GM23248 (cell line): ENCODE measurements at places on chromosomes 1 and 21. TPM values are rescaled to one million over a fixed set of nuclear protein-coding genes. Genes with fewer than 3 reads are reported as not detected.

DNA sequence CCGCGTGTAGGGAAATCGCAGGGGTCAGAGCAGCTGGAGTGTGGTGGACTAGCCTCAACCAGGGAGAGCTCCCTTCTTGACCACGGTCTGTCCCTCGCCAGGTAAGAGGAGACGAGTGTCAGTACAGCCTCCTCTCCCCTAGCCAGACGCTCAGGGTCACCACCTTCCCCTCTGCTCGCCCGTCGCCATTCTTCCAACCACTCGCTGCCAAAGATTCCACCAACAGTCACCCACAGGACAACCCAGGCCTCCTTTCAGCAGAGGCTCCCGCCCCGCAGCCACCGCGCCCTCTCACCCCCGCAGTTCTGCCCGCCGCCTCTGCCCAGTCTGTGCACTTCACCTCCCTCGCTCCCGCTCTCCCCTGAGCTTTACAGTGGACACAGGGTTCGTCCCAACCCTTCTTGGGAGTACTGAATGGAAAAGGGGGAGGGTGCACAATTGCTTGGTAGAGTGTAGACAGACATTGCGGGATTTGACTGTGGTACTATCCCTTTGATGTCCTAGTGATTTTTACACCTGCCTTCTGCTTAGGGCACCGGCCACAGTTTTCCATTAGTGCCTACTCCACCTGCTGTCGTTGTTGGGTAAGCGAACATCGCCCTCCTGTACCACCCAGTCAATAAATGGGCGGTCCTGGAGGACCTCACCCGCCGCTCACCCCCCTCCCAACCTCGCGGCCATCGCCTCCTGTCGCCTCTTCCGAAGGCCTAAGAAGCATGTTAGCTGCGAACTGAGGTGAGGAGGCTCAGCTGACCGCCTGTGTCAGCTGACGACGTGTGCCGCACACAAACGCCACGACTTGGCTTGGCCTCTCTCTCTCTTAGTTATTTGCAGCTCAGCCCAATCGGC is 9.2 kb upstream of the NBPF11 start:
- no peak for DNase-seq

DNA sequence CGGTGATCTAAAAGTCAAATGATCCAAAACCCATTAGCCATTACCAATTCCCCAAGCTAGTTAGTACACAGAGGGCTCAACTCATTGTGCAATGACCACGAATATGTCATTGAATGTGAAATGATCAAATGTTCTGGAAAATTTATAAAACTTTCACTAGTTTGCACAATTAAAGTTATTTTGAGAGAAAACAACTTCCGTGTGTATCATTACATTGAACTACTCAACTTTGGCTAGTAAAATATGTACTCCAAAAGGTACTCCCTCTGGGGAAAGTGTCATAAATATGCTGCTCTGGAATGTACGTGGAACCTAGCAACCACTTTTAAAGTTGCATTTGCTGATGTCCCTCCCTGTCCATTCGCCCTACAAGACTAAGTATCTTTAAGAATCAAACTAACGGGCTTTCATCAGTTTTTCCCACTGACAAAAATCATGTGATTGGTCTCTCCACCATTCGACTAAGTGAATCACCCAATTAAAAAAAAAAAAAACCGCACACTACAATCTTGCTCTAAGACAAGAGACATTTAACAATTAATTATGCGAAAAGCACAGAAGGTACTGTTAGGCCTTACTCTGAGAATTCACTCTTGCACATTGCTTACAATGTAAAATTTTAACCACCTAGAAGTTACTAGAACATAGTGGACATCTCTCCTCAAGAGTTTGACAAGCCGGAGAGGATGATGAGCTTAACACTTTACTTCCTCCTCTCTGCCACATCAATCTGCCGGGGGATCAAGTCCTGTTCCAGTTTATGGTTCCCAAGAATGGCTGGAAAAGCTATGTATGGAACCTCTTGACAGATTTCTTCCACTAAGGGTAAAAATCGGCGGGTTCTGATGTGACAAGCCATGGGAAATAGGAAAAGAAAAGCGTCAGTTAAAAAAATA is 1.2 kb downstream of the ACBD3 start:
- peak; percentile 75 for DNase-seq

- DNase-seq, result no peak
Observed at GRCh38 chr1:224704107-224704735, 88.1 kb downstream of the CNIH3 start.

DNA sequence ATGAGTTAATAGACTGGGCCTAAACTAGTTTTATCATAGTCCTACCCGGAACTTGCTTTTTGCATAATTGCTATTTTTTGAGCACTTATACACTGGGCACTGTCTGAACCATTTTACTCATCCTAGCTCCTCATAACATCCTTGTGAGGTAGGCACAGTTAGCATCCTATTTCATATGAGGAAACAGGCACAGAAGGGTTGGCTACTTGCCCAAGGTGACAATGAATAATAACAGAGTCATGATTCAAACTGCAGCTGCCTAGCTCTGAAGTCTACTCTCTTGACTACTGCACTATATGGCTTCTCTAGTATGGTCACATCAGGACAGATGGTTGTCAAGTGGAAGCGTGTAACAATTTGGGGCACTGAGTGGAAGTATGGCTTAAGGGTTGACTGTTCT is 18.2 kb upstream of the RC3H1 start:
- DNase-seq, result peak; percentile 94

- no peak for DNase-seq
Observed at GRCh38 chr1:236129306-236129705, 13.0 kb upstream of the GPR137B start.

DNA sequence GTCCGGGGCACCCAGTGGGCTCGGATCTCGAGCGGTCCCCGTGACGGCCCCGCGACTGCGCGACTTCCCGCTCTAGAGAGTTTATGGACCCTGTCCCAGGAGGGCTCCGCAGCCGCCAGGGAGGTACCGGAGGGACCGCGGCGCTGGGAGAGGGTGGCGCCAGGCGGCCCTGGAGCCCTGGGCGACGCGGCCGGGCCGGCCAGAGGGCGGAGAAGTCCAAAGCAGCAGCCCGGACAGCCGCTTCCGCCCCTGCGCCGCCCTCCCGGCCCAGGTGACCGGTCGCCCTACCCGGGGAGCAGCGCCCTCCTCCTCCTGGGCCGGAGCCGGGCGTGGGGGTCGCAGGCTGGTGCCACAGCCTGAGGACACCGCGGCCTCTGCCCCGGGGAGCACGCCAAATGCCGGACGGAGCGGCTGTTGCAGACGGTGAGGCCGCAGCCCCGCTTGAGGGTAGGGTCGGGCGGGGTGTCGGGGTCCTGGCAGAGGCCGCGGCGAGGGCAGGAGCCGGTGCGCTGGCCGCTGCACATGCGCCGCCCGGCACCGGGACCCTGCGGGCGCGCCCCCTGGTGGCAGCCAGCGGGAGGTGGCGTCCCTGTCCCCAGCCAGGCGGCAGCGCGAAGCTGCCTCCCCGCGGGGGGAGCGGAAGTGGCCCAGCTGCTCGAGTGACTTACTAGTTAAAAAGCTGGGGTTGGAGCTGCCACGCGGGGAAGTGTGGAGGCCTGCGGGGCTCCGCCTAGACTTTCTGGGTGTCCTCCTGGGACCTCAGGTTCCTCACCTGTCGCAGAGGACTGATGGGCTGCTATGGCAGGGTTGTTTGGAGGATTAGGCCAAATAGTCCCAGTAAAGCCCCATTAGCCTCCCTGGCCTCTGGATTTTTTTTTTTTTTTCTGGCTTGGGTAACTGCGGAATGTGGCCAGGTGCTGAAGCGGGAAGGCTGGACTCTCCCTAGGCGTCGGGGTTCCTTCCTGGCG is 20.9 kb upstream of the ZNF678 start:
- DNase-seq, result peak; percentile 89

DNA sequence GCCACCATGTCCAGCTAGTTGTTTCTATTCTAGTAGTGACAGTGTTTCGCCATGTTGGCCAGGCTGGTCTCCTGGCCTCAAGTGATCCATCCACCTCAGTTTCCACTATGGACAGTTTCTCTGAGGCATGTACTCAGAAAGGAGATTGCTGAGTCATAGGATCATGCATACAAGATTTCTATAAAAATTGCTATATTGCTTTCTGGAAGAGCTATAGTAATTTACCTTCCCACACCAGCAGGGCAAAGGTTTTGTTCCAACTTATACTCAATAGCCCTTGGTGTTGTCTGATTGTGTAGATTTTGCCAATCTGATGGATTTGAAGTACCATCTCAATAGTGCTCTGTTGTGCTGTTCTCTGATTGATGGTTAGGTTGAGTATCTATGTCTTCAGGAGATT is 15.6 kb upstream of the ATP1A1 start:
- DNase-seq, result no peak

GRCh38 chr21:31128234-31128633 is 90.0 kb upstream of the KRTAP19-8 start:
- DNase-seq, result no peak

GRCh38 chr1:58572690-58573089 is 4.4 kb downstream of the TACSTD2 start:
- DNase-seq, result no peak

- DNase-seq, result no peak
Observed at GRCh38 chr1:244945109-244945671, 80.8 kb upstream of the HNRNPU start.

The TAS1R3 gene
- polyA plus RNA-seq, result 0.24 TPM in 1 of 2 replicates, not detected in the other

The CFHR2 gene
- polyA plus RNA-seq, result not detected in 2 replicates

The SIM2 gene
- polyA plus RNA-seq, result 0.14 TPM in 2 replicates

GRCh38 chr1:155141749-155142148 is 1.4 kb upstream of the DPM3 start:
- DNase-seq, result no peak

GRCh38 chr1:91744953-91745639 is 140.9 kb downstream of the TGFBR3 start:
- no peak for DNase-seq

DNA sequence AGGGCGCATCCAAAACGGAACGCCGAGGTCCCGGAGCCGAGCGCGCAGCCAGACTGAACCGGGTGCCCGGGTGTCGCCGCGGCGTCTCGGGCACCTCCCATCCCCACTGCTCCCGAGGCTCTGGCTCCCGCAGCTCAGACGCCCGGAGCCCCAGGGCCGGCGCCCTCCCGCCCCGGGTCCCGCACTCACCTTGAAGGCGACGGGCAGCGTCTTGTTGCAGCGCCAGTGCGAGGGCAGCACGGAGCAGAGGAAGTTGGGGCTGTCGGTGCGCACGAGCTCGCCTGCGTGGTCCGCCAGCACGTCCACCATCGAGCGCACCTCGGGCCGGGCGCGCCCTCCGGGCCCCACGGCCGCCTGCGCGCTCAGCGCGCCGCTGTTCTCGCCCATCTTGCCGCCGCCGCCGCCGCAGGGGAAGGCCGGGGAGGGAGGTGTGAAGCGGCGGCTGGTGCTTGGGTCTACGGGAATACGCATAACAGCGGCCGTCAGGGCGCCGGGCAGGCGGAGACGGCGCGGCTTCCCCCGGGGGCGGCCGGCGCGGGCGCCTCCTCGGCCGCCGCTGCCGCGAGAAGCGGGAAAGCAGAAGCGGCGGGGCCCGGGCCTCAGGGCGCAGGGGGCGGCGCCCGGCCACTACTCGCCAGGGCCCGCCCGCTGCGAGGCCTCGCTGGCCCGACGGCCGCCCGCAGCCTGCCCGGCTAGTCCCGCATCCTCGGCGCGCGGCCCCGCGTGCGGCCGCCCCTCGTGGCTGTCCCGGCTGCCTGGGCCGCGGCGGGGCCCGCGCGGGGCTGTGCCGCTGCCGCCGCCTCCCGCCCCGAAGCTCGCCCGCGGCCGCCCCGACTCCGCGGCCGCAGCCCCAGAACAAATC is 447 bp downstream of the RUNX3 start:
- peak; percentile 57 for DNase-seq

The CD53 gene
- polyA plus RNA-seq, result 0.33 TPM in 1 of 2 replicates, not detected in the other

GRCh38 chr1:172630056-172630818 is 28.7 kb upstream of the FASLG start:
- DNase-seq, result peak; percentile 54

DNA sequence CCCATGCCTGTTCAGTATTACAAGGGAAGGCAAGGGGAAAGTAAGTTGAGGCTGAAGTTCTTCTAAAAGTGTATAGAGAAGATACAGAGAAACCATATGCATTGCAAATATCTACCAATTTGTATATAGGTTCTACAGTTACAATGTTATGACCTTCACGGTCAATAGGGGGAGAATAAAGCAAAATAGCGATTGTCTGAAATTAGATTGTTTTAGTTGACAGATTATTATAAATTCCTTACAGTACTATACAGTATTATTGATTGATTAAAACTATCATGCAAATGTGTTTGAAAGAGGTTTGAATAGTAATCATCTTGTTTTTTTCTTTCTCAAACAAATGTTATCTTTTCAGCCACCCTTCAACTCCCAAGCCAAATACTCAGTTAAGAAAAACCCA is 13.7 kb upstream of the BRINP3 start:
- no peak for DNase-seq

The CCDC185 gene
- not detected in 2 replicates for polyA plus RNA-seq

- peak; percentile 69 for DNase-seq
Observed at GRCh38 chr1:27001570-27002360, 8.3 kb downstream of the TRNP1 start.

- DNase-seq, result no peak
Observed at GRCh38 chr21:38652396-38652795, 153.3 kb upstream of the ETS2 start.

The SPRR2B gene
- polyA plus RNA-seq, result not detected in 2 replicates

GRCh38 chr1:6675941-6676340 is 25.7 kb downstream of the DNAJC11 start:
- no peak for DNase-seq

The NBPF10 gene
- 1.1 and 1.3 TPM in 2 replicates for polyA plus RNA-seq

The BGLAP gene
- polyA plus RNA-seq, result 0.25 and 0.54 TPM in 2 replicates

DNA sequence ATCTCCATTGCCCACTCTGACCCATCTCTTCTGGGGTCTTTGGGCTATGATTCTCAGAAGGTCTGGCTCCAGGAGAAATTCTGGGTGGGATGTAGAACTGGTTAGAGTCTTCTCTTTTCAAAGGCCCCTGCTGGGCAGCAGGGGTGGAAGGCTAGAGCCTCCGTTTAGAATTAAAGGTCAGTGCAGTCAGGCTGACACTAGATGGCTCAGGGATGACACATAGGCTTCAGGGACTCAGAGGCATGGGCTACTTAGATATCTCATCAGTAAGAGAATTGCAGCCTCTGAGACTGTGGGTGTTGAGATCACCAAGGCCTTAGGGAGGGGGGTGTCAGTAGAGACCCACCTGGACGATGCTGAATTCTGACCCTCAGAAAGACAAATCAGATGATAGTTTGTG is 12.6 kb upstream of the PPM1J start:
- peak; percentile 71 for DNase-seq

- DNase-seq, result no peak
Observed at GRCh38 chr1:202622388-202622787, 87.9 kb downstream of the SYT2 start.

GRCh38 chr1:3714284-3714741 is 37.9 kb upstream of the CCDC27 start:
- no peak for DNase-seq

GRCh38 chr1:186864296-186864695 is 35.5 kb downstream of the PLA2G4A start:
- DNase-seq, result peak; percentile 46
